ENCODE measurements at places on chromosomes 13 and 19. TPM values are rescaled to one million over a fixed set of nuclear protein-coding genes. Genes with fewer than 3 reads are reported as not detected.

DNA sequence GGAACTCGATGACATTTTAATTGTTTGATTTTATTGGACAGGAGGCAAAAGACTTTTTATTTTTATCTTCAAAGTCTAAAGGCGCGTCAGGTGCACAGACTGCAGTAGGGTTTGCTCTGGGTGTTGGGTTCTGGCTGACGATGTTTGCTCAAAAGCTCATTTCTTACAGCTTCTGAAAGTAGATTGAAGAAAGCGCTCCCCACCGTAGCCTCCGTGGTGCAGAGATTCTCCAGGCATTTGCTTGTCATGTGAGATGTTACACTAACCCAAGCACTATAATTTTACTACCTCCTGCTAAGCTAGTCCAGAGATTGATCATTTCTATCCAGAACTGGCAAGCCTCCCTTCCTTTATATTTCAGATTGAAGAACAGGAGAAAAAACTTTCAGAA is 14.5 kb upstream of the ATP11A start:
- peak; percentile 3 for DNase-seq

- no peak for DNase-seq
Observed at GRCh38 chr13:101916108-101916774, 463.8 kb downstream of the ITGBL1 start.

GRCh38 chr13:95452375-95452774 is 100.1 kb upstream of the CLDN10 start:
- DNase-seq = no peak

DNA sequence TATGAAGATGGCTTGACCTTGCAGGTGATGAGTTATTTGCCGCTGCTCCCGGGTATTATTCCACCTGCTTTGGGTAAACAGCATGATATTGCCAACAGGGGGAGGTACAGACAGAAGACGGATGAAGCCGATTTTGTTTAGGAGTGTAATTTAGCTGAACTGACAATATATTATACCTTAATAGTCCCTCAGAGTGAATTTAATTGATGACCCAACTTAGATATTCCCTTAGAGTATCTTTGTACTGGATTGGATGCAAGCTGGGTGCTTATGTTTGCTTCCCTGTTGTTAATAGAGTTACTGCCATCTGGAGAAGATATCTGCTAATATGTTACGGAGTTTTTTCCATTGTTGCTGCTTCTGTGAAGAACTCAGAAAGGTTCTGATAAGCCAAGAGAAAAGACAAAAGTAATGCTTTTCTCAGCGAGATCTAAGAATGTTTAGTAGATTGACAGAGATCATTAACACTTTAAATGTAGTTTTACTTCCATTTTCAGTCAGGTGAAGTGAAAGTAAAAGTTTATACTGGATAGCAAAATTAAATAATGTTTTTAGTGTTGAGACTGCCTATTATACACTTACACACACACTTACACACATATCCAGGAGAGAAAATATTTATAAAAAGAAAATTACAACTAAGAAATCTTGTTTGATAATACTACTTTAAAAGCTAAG is 2220.8 kb upstream of the PCDH20 start:
- no peak for DNase-seq

- peak; percentile 17 for DNase-seq
Observed at GRCh38 chr19:32676186-32676894, 692 bp downstream of the RGS9BP start.

DNA sequence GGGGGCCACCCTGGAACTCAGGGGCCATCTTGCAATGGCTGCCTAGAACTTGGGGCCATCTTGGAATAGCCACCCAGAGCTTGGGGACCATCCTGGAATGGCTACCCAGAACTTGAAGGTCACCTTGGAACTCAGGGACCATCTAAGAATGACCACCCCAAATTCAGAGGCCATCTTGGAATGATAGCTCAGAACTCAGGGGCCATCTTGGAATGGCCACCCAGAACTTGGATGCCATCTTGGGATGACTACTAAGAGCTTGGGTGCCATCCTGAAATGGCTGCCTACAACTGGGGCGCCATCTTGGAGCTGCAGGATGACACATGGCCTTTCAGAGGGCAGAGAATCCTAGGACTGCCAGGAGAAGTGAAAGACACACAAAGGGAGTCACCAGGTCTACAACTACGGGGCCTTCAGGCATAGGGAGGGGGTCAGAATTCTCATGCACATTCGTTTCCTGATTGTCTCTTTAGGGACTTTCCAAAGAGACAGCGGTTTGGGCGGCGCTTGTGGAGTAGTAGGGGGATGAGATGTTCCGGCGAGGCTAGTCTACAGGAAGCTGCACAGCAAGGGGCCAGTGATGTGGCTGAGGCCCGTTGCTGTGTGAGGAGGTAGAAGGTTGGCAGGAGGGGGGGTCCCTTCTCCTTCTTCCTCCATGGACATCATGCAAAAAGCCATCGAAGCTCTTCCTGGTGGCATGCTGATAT is 125.0 kb downstream of the IER2 start:
- DNase-seq = peak; percentile 54

GRCh38 chr19:2315818-2316353 is 7.9 kb upstream of the LINGO3 start:
- peak; percentile 38 for DNase-seq

- DNase-seq = no peak
Observed at GRCh38 chr13:110449219-110450015, 112.1 kb downstream of the RAB20 start.

DNA sequence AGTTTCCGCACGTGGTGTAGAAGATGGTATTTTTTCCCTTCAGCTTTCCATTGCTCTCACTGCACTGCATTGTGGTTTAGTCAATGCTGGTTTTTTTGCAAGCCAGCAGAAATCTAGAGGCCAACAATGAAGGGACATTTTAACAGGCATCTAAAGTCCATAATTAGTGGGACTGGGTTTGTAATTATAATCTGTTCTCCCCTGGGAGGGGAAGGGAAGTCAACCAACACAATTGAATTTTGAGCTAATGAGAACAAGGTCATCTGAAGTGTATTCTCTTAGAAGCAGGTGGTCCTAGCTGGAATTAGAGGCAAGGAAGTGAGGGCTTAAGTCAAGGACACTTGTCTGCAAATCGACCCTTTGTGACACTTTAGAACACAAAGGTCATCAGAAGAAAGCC is 156.4 kb downstream of the MYO16 start:
- DNase-seq = no peak

DNA sequence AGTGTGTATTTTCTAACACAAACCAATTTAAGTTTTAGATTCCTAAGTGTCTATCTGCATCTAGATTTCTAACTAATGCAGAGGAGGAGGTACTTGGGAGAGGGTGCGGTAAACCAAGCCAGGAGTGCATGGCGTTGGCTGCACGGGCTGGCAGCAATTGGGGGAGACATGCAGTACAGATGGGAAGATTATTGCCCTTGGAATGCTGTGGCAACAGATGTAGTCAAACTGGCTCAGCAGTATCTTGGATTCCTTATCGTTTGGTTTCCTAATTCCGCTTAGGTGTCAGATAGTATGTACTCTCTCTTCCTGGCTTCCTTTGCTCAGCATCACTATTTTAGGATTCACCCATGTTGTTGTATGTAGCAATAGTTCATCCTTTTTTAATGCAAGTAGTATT is 29.4 kb upstream of the STK24 start:
- DNase-seq = no peak

- no peak for DNase-seq
Observed at GRCh38 chr13:36151591-36151990, 20.4 kb upstream of the DCLK1 start.

DNA sequence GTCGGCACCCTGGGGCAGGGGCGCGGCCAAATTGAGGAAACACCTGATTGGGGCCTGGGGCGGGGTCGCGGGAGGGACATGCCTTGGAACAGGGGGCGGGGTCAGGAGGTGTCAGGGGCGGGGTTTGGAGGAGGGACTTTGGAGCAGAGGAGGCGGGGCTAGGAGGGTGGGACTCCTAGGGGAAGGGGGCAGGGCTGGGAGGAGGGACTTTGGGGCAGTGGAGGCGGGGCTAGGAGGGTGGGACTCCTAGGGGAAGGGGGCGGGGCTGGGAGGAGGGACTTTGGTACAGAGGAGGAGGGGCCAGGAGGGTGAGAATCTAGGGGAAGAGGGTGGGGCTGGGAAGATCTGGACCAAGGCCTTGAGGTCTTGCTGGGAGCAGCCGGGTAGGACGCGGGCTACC is 21.9 kb downstream of the GRIN2D start:
- DNase-seq = peak; percentile 90

DNA sequence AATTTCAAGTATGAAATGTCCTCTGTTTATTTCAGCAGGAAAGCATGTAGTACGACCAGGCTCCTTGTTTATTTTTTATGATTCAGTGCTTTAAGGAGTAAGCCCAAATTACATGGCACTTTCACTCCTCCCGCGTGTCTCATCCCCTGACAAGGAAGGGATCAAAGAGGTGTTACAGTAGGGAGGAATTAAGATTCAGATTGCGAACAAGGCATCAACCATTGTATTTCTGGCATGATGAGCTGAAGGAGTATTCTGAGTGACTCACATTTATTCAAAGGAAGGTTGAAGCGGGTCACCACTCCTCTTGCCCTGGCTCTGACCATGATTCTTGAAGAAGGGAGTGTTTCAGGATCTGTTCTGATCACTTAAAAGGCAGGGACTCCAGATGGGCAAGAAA is 46.1 kb upstream of the CNMD start:
- no peak for DNase-seq

IL11 gene
- total RNA-seq = 0.39 TPM

U2AF2 gene
- total RNA-seq = 251 TPM

TNNI3 gene
- total RNA-seq = not detected

B3GNT3 gene
- total RNA-seq = 0.26 TPM

VAV1 gene
- 77.9 TPM for total RNA-seq

FXYD3 gene
- total RNA-seq = not detected

S1PR5 gene
- total RNA-seq = 0.40 TPM

SSBP4 gene
- 102 TPM for total RNA-seq

All from activated CD4-positive, alpha-beta memory T cell treated with anti-CD3 and anti-CD28 coated beads for 36 hours (primary cell).